ENCODE measurements at places on chromosomes 7 and 10.
A peak's percentile ranks its signal among the peaks of the same experiment; 100 is the strongest.

DNA sequence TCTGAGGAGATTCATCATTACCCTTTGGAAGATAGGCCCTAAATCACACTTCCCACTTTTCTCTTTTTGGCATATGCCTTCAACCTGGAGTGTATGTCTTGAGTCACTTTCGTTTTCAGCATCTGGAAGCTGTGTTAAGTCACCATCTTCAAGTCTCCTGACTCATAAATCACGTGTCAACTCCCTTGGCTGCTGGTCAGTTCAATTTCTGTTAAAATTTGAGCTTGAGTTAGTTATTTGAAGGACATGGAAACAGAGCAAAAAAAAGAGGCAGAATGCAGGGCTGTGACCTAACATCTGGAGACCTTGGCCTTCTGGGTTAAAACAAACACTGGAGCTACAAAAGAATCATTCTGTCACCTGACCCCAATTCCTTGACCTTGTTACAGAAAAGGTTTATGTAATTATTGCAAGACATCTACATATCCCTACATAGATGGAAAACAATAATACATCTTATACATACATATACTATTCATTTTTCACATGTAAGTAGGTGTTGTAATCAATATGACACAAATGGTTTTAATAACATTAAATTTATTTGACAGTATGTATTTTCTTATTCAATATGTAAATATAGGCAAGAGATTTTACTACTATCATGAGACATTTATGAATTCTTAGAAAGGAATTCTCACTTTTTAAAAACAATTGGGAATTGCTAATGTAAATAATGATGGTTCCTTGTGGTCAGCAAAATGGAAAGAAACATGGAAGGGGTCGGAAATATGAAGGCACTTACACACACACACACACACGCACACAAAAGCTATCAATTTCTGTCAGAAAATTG lies 169.7 kb upstream of the PHYHIPL start:
- DNase-seq = no peak

GRCh38 chr10:17256051-17256450 lies 28.0 kb downstream of the VIM start:
- no peak for DNase-seq

GRCh38 chr7:32037650-32038198 lies 32.5 kb downstream of the PDE1C start:
- DNase-seq = no peak

- DNase-seq = no peak
Observed at GRCh38 chr10:72552857-72553256, 73.0 kb downstream of the MICU1 start.

DNA sequence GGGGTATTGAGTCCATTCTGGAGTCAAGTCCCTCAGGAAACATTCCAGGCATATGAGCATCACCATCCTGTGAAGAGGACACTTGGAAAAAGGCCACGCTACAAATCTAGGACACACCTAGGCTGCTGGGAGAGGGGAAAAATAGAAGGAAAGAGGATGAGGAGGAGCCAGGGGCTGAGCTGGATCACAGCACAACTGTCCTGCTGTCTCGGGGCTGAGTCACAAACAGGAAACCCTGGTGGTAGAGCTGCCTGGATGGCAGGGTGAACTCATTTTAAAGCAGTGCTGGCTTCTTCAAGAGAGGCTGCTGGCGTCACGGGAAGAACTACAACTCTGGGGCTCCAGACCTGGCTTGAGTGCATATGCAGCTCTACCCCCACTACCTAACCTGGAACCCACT lies 151.5 kb downstream of the RNF216 start:
- DNase-seq = no peak

- DNase-seq = peak; percentile 65
Observed at GRCh38 chr10:130109796-130110245, 809 bp downstream of the C10orf143 start.

GRCh38 chr7:102140952-102141370 lies 145.7 kb upstream of the SH2B2 start:
- no peak for DNase-seq

GRCh38 chr7:48976253-48976652 lies 51.9 kb downstream of the CDC14C start:
- no peak for DNase-seq

- no peak for DNase-seq
Observed at GRCh38 chr7:21160401-21160800, 267.5 kb upstream of the SP4 start.

DNA sequence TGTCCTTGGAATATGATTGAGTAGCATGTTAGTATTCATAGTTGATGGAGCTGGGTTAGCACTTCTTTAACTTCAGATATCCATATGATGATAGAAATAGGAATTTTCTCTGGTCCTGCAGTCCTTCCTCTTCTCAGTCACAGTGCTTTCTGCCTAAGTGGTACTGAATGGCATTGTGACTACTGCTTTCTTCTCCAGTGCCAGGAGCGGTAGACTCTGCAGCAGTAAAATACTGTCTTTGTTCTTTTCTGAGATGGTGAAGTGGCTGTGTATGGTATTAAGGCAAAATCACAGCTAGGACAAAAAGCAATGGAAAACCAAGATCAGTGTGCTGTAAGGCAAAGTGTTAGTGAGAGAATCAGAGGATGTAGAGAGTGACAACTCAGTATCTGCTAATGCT lies 46.6 kb downstream of the C1GALT1 start:
- DNase-seq = no peak

- no peak for DNase-seq
Observed at GRCh38 chr7:74190259-74190658, 16.1 kb downstream of the EIF4H start.

DNA sequence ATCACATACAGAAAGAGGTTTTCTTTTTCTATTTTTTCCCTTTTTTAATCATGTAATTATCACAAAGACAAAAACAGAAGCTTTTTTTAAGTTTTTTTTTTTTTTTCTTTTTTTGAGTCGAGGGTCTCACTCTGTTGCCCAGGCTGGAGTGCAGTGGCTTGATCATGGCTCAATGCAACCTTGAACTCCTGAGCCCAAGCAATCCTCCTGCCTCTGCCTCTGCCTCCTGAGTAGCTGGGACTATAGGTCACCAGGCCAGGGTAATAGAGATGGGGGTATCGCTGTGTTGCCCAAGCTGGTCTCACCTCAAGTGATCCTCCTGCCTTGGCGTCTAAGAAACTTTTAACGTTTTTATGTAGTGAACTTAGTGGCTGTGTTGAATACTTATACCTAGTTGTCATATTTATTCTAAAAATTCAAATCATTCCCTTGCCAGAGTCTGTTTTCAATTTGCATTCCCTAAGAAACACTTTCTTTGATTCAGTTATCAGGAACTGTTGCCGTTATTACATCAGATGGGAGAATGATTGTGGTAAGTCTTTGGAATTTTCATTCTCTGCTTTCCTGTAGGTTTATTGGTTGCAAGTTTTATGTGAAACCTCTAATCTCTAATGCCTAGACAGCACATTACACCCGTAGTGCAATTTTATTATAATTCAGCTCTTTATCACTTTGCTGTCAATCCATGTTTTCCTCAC lies 1.3 kb downstream of the LSM8 start:
- DNase-seq = no peak

DNA sequence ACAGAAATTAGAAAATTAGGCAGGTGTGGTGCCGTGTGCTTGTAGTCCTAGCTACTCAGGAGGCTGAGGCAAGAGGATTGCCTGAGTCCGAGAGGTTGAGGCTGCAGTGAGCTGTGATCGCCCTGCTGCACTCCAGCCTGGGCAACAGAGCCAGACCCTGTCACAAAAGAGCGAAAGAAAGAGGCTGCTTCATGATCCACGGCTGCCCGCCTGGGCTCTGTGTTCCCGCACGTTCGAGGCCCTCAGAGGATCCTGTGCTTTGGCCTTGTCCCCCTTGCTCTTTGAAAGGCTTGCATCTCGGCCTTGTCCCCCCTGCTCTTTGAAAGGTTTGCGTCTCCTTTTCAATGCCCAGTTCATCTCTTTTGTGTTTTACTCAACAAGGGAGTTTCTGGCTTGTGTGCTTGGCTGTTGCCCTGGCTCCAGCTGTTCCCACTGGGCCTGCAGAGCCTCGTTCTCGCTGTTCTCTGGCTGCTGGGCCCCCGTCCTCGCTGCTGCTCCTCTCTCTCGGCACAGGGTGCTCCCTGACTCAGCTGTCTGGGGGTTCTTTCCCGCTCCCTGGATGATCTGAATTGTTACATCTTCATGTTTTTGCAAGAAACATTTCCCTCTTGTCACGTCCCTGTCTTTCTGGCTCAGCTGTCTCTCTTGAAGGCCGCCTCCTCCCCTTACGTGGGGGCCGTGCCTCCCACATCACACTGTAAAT lies 45.1 kb upstream of the INPP5A start:
- peak; percentile 1 for DNase-seq

GRCh38 chr10:19918794-19919193 lies 102.6 kb downstream of the PLXDC2 start:
- DNase-seq = no peak

DNA sequence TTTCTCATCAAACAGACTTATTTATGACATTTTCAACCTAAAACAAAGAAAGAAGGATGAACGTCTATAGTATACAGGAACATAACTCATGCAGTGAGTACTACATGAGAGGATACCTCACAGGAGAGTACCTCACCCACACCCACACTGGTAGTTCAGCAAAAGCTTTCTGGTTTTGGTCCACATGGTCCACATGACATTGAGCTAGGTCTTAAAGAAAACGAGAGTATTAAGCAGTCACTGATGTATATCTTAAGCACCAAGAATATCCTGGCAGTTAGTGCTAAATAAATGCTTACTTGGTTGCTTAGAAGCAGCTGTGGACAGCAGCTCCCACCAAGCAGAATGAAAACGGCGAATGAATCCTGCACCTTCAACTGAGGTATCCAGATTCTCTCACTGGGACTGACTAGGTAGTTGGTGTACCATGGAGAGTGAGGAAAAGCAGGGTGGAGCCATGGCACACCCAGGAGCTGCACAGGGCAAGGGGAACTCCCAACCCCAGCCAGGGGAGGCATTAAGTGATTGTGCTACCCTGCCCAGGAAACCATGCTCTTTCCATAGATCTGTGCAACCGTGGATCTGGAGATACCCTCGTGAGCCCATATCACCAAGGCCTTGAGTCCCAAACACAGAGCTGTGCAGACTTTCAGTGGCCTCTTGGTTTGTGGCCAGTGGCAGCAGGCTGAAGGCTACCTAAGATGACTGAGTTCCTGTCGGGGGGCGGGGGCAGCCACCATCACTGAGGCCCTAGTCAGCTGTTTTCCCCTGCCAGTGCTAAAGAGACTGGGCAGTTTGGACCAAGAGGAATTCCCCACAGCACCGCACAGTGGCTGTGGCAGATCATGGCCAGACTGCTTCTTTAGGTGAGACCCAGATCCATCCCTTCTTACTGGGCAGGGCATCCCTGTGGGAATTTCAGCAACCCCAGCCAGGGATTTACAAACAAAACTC lies 143.4 kb downstream of the SGMS1 start:
- DNase-seq = no peak

GRCh38 chr7:107995184-107996071 lies 7.5 kb downstream of the LAMB1 start:
- DNase-seq = peak; percentile 51

GRCh38 chr10:27890971-27891370 lies 107.9 kb downstream of the ODAD2 start:
- no peak for DNase-seq

- DNase-seq = no peak
Observed at GRCh38 chr7:41796331-41796730, 93.4 kb upstream of the INHBA start.

DNA sequence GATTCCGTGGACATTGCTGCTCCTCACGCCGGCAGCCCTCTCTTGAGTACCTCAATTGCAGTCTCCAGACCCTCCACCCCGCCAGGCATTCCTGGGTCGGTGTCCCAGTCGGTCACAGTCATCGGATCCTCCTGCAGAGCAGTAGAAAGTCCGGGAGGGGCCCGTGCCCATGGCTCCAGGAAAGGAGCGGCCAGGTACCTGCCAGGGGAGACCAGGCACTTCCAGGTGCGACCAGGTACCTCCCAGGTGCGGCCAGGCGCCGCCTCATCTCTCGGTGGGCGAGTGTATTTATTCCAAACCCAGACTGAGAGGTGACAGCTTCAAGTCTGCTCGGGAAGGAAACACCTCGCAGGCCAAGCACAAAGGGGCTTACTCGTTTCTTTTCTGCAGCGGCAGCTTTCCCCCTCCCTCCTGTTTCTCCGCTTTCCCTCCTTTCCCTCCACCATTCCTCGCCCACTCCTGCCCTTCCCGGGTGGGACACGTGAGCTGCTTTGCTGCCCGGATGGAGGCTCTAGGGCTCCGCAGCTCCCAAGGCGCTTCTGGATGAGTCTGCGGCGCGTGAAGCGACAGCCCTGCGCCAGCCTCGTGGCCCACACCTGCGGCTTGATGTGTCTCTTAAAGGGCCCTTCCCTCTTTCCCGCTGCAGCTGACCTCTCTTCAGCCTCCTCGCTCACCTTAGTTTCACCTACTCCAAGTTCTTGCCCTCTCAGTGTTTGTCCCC lies 39.4 kb upstream of the AGK start:
- DNase-seq = no peak

- no peak for DNase-seq
Observed at GRCh38 chr10:125116041-125116649, 44.2 kb downstream of the CTBP2 start.
